ENCODE measurements at places on chromosomes 13 and 19.

DNA sequence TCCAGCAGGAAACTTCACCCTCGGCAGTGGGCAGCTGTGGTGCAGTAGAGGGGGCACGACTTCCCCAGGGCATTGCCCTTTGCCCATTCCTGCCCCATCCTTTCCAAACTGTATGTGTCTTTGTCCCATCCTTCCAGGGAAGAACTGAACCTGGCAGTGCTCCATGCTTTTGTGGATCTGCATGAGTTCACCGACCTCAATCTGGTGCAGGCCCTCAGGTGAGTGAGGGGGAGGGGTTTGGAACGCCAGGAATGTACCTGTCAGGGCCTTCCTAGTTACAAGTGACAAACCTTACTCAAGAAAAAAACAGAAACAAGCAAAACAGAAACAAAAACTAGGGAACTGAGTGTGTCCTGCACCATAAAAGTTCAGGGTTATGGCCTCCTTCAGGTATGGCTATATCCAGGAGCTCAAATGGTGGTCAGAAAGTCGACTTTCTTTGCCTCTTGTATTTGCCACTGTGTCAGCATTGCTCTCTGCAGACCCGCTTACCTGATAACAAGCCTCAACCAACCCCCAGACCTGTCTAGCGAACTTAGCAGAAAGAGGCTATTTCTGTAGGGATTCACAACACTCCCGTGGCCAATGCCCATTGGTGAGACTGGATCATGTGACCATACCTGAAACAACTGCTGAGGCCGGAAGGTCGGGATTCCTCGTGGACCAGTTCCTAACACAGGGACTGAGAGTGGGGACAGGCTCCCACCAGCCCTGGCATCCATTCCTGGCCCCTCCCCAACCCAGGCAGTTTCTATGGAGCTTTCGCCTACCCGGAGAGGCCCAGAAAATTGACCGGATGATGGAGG lies 4.2 kb downstream of the CYTH2 start:
- DNase-seq, result no peak

DNA sequence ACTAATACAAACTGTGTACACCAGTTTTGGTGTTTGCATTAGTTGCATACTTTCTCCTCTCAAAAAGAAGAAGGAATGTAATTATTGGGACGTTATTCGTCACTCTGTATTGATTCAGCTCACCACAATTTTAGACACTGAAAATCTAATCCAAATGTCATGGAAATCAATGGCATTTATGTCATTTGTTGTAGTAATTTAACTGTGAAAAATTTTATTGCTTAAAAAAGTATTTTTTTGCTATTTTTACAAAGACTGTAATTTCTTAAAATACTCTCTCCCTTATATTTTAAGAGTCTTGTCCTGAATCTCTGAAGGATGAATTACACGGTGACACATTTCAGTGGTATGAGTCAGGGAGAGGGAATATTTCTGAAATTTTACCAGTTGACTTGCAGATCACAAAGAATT lies 2117.6 kb downstream of the PCDH9 start:
- DNase-seq, result no peak

DNA sequence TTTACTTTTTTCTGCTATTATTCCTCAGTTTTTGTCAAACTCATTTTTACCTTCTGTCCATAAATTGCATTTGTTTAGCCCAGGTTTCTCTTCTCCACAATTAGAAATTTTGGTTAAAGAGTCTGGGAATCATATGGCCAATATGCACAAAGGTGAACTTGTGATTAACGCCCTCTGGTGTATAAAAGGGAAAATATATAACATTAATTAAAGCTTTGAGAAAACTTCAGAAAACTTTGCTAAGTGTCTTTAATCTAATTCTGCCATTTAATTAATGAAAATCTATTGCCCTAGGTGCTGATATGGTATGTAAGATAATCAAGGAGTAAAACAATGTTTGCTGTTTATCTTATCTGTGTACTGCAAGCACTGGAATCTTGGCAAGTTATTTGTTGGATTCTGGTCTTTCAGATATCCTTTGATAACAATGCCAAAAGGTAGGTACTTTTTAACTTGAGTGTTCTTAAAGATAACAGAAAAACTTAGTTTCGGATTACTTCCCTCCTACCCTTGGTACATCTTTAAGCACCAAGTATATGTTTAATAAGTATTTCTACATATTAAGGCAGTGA lies 402.6 kb downstream of the SUCLA2 start:
- no peak for DNase-seq

DNA sequence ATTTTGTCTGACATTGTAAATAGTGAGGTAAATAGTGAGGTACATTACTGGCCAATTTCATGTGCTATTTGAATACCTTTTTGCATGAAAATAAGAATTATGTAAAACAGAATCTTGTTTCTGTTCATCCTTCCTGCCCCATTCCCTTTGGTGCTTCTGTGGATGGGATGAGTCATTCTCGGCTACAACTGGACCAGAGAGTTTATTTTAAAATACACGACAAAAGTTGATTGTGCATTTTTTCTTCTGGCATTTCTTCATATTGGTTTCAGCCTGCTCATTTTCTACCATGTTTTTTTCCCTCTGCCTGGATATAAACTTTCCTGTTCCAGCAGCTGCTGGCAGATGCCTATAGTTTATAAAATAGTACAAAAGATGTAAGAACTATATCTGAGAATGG lies 107.5 kb downstream of the CYSLTR2 start:
- DNase-seq, result no peak

- DNase-seq, result no peak
These were observed 9.6 kb upstream of the SLITRK6 start for GRCh38 chr13:85808811-85809210.

GRCh38 chr13:59409634-59410200 lies 754.0 kb downstream of the DIAPH3 start:
- DNase-seq, result no peak

DNA sequence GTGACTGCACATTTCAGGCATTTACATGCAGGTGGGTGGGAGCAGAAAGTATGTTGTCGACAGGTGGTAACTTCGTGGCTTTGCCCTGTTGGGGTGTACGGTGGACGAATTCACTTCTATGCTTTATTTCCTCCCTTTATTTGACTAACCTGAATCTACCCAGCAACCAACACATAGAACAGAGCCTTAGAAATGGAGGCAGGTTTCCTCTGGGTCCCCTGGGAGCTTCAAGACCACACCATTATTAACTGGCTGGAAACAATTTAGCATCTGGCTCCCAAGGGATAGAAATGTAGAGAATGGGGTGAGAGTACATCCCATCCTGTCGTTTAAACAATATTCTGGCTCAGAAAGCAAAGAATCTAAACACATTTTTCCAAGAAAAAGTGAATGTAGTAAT lies 244.4 kb downstream of the DLEU7 start:
- DNase-seq, result no peak

DNA sequence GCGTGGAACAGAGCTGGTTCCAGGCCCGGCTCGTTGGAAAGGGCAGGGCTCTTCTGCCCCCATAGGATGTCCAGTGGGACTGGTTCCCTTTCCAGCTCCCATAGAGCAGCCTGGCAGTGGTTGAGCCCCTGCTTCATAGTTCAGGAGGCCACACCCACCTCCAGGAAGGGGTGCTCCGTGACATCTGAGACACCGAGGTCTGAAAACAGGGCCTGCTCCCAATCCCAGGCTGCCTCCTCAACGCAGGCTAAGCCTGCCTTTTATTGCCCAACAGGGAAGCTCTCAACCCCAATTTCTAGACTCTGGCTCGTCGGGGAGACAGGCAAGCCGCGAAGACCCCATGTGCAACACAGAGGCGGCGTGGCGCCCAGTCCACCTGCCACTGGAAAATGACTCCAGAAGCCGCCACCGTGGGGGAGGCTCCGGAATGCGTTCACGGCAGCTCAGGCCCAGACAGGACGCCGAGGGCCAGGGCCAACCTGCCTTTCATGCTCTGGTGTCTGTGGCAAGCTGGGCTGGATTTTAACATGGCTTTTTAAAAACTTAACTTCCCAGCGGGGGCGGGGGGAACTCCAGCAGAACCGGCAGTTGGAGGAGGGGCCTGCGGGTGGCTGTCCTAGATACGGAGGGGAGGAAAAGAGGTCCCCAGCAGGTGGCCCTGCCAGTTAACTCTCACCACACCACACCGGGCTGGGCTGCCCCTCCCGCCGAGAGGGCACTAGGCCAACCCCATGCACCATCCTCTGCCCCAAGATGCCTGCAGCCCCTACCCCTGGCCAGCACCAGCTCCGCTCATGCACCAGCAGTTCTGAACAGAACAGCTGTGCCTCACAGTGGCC lies 17.9 kb upstream of the TINCR start:
- DNase-seq, result peak; percentile 51

DNA sequence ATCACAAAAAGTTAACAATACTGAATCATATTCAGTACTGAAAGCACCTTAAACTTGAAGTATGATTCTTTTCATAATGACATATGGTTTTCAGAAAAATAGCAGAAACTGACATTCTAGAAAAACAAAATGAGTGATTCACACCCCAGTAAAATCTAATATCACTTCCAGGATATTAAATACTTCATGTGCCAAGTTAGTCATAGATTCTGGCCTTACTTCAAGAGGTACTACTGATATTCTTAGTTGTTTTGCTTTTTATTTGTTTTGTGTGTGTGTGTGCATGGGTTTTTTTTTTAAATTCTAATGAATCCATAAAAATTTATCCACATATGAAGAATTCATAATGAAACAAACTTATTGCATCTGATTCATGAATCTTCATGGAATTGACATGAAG lies 207.9 kb upstream of the UFM1 start:
- no peak for DNase-seq

- DNase-seq, result peak; percentile 30
These were observed at the start of gene NFIX for GRCh38 chr19:12994701-12995595. NFIX (plus strand) TSS chr19:12995475; CDS start chr19:12995838, 363 bp downstream.

GRCh38 chr19:16977306-16977705 lies 49.3 kb downstream of the CPAMD8 start:
- DNase-seq, result no peak

- no peak for DNase-seq
These were observed 10.2 kb downstream of the C2CD4C start for GRCh38 chr19:398719-399118.

DNA sequence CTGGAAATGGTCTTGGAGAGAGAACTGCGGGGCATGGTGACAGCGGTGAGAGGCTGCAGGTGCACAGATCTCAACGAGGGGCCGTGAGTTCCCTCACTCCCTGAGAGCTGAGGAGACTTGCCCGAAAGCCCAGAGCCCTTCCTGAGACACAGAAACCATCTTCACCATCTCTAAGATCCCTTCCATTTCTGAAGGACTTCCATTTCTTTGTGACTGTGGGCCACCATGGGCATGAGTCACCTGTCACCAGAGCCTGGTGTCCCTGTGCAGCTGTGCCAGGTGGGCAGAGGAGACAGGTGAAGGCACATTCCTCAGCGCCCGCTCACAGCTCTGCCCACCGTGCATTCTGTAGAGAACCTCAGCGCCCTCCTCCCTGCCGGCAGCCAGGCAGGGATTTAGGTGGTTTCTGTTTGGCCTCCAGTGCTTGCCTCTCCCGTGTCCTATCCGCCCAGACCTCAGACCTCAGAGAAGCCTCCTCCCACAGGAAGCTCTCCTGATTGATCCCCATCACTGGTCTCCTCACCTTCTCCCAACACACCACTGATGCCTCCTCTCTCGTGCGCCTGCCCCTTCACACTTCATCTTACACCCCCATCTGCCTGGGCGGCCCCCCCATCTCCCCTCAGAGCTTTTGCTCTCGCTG lies 24.2 kb downstream of the SH3GL1 start:
- no peak for DNase-seq

GRCh38 chr19:31096062-31096830 lies 253.0 kb downstream of the TSHZ3 start:
- no peak for DNase-seq

GRCh38 chr19:41866284-41866683 lies 6.2 kb downstream of the RPS19 start:
- no peak for DNase-seq

- no peak for DNase-seq
These were observed 26.0 kb downstream of the IRS2 start for GRCh38 chr13:109760402-109760801.

DNA sequence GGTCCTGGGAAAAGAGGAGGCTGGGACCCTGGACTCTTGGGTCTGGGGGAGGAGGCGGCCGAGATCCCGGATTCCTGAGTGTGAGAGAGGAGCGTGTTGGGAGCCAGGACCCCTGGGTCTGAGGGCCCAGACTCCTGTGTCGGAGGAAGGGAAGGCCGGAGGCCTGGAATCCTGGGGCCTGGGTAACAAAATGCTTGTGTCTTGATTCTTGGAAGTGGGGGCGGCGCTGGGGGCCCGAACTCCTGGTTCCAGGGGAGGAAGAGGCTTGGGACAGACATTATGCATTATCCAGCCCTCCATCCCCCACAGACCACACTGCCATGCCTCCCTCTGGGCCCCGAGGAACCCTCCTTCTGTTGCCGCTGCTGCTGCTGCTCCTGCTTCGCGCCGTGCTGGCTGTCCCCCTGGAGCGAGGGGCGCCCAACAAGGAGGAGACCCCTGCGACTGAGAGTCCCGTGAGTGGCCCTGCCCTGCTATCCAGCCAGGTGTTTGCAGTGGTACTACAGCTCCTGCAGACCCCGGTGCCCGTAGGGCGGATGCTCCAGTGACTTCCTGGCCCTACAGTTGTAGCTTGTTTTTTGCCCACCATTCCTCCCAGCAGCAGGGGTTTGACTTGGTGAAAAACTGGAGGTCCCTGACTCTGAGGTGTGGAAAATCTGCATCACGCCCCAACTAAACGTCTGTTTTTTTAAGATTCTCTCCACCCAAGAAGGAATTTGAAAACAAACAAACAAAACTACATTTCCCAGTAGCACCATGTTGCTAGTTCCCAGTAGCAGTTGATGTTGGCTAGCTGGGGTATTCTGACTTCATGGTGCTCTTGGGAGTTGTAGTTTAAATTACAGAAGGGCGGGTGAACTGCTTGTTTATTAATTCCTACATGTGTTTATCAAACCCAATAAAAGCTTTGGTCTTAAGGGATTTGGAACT lies 630 bp downstream of the NUCB1 start:
- no peak for DNase-seq

DNA sequence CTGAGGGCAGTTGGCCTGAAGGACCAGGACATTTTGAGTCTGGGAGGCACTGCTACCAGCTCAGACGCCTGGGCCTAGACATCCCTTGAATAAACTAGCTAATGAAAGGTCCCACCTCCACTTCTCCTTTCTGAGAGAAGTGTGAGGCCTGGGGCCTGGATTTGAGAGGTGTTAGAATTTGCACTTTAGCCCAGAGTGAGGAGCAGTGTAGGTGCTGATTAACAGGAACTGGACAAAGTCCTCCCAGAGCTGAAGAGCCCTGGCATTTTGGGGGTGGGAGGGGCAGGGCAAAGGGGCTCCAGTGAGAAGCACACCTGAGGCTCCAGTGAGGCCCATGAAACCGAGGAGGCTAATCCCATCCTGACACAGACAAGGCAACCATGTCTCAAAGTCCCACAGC lies 15.2 kb upstream of the SLC1A5 start:
- no peak for DNase-seq

Data from WERI-Rb-1 (cell line).